ENCODE measurements at places on chromosomes 5 and 9. TPM values are rescaled to one million over a fixed set of nuclear protein-coding genes. Genes with fewer than 3 reads are reported as not detected.
A peak's percentile ranks its signal among the peaks of the same experiment; 100 is the strongest.

DNA sequence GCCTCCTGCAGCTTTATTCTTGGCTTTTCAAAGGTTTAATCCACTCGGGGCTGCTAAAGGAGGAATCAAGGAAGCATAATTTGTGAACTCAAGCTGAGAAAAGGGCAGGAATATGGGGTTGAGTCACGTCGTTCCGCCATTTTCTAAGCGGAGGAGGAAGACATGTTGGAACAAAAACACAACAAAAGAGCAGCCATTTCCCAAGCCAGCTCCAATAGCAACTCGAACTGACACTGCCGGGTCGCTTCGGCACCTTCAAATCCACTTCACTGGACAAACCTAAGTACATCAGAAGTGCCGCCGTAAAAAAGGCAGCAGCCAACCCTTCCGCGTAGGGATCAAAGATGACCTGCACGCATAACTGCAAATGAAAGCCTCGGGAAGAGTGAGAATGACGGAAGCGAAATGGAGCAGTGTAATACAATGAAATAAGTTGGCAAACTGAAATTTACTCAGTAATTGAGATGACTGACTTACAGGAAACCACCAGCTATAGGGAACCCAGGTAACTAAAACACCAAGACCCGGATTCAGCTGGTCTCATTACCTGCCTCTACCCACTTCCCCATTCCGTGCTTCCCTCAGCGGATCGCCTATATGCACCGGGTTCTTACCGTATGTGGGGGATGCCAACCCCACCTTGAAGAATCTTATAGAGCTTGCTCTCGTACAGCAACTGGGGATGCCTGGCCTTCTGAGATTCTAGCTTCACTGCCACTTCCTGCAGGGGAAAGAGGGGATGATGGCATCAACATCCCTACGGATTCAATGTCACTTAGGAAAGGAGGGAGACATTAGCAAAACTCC is 1.6 kb downstream of the CSNK1A1 start:
- no peaks in the 10 kb centered on the region for H3K27me3 ChIP-seq
- H3K36me3 ChIP-seq = peaks cover 25% of the 10 kb centered on the region
- peak; percentile 64 for DNase-seq

DNA sequence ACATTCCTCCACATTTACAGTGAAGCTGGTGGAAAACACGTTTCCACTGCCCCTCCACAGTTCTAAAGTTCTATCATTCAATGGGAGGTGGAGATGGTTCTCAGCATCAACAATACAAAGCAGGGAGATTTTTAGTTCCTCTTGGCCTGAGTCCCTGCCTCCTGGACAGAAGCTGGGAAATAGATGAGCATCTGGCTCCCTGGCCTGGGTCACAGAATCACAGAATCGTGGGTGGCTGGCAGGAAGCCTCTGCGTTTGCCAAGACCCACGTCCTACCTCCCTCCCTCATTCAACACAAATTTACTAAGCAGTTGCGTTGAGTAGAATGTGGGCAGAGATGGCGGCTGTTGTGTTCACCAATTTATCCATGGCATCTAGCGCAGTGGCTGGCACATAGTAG is 5.2 kb upstream of the PPARGC1B start:
- peaks cover 2% of the 10 kb centered on the region for H3K27me3 ChIP-seq
- peaks cover 2% of the 10 kb centered on the region for H3K4me1 ChIP-seq
- no peak overlapping the region for H3K27ac ChIP-seq
- no peak overlapping the region for H3K4me3 ChIP-seq
- DNase-seq = peak; percentile 36
- H3K36me3 ChIP-seq = no peaks in the 10 kb centered on the region

The PCDHB8 gene
- 0.80 TPM for total RNA-seq

The SLCO4C1 gene
- 0.98 TPM for total RNA-seq

The IFNB1 gene
- not detected for total RNA-seq

DNA sequence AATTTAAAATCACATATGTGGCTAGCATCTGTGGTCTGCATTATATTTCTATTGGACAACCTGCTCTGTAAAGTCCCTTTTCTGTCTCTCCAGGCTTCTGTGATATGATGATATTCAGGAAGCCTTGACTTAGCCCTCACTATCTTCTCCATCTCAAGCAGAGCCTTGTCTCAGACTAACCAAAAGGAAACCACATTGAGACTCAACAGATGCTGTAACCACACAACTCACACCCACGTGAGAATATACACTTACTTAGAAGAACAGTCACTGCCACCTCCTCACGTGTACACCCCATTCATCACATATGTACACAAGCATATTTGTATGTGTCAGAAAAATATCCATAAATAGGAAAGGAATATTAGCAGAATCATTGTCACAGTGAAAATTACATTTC is 33.6 kb downstream of the HTR4 start:
- DNase-seq = no peak
- no peaks in the 10 kb centered on the region for H3K4me1 ChIP-seq
- H3K27me3 ChIP-seq = no peaks in the 10 kb centered on the region
- no peak overlapping the region for H3K27ac ChIP-seq
- no peaks in the 10 kb centered on the region for H3K36me3 ChIP-seq
- H3K4me3 ChIP-seq = no peak overlapping the region

The ZCCHC7 gene
- total RNA-seq = 20.3 TPM

- H3K27ac ChIP-seq = no peak overlapping the region
- H3K4me1 ChIP-seq = no peaks in the 10 kb centered on the region
These were observed 97.3 kb downstream of the ELAVL2 start for GRCh38 chr9:23728736-23729135.

The TTC16 gene
- not detected for total RNA-seq

- H3K4me1 ChIP-seq = no peaks in the 10 kb centered on the region
- no peak overlapping the region for H3K27ac ChIP-seq
- H3K36me3 ChIP-seq = no peaks in the 10 kb centered on the region
- no peaks in the 10 kb centered on the region for H3K27me3 ChIP-seq
- DNase-seq = no peak
These were observed 328.0 kb downstream of the MSX2 start for GRCh38 chr5:175052351-175052750.

The APBA1 gene
- 7.8 TPM for total RNA-seq

DNA sequence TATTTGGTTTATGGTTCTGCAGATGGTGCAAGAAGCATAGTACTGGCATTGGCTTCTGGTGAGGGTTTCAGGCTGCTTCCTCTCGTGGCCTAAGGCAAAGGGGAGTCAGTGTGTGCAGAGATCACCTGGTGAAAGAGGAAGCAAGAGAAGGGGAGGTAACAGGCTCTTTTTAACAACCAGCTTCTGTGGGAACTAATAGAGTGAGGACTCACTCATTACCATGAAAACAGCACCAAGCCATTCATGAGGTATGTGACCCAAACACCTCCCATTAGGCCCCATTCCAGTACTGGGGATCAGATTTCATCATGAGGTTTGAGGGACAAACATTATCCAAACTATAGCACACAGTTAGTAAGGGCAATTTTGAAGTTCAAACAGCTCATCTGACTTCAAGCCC is 263.5 kb downstream of the TMEM38B start:
- no peaks in the 10 kb centered on the region for H3K27me3 ChIP-seq
- no peak for DNase-seq
- no peak overlapping the region for H3K27ac ChIP-seq

GRCh38 chr5:124512236-124512635 is 234.2 kb downstream of the ZNF608 start:
- no peak overlapping the region for H3K4me3 ChIP-seq
- H3K27ac ChIP-seq = no peak overlapping the region
- H3K36me3 ChIP-seq = no peaks in the 10 kb centered on the region
- no peaks in the 10 kb centered on the region for H3K4me1 ChIP-seq

- DNase-seq = no peak
These were observed 11.2 kb downstream of the CDHR2 start for GRCh38 chr5:176560364-176560763.

DNA sequence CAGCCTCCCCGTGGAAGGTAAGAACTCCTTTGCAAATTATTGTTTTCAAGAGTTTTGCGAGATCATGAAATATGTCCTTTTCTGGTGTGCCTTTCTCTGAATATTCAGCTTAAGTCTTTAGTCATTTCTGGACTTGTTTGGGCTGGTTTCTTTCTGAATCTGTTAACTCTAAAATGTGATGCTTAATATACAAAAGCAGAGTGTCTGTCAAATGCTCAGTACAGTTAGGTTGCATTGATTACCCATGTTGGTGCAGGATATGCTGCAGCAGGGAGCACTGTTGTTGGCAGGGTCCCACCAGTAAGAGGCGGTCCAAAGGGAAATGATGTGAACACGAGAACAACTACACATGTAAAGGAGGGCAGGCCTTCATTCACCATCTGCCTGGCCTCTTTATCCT is 47.7 kb downstream of the SPTAN1 start:
- no peaks in the 10 kb centered on the region for H3K4me1 ChIP-seq
- H3K4me3 ChIP-seq = no peak overlapping the region
- no peak overlapping the region for H3K27ac ChIP-seq
- H3K36me3 ChIP-seq = peaks cover 87% of the 10 kb centered on the region

The OR13F1 gene
- not detected for total RNA-seq

DNA sequence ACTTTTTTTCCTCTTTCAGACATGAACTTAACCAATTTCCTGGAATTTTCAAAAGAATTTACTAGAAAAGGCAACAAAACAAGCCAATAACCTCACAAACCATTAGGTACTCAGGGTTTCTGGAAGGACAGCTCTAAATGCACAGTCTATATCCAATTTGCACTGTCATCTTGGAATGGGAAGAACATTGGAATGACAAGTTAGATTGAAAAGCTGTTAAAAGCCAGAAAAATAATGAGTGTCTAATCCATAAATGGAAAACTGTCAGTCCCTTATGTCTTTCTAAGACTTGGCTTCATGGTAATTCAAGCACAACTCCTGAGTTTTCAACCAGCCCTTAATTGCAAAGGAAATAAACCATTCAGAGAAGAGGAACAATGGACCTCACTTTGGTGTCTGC is 105.8 kb upstream of the NTRK2 start:
- no peak overlapping the region for H3K4me3 ChIP-seq
- no peak for DNase-seq
- no peaks in the 10 kb centered on the region for H3K27me3 ChIP-seq
- no peak overlapping the region for H3K27ac ChIP-seq
- no peaks in the 10 kb centered on the region for H3K4me1 ChIP-seq
- no peaks in the 10 kb centered on the region for H3K36me3 ChIP-seq

The NEUROG1 gene
- total RNA-seq = not detected

DNA sequence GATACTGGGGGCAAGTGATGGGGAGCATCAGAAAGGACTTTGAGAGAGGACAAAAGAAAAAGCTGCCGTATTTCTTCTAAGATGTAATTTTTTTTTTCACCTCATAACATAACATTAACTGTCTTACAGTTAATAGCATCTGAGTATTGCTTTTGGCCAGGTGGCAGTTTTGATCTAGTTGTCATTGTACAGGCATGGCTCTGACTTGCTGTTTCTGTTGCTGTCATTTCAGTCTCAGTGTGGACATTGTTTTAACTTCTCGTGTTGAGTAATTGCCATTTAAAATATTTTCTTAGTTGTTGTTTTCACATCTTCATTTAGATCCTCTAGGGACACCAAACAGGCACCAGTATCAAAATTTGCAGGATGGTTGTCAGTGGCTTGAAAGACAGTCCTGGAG is 12.4 kb downstream of the SMAD5 start:
- DNase-seq = no peak
- peaks cover 2% of the 10 kb centered on the region for H3K36me3 ChIP-seq
- H3K27me3 ChIP-seq = no peaks in the 10 kb centered on the region
- no peaks in the 10 kb centered on the region for H3K4me1 ChIP-seq

GRCh38 chr5:125050926-125051325 is 304.5 kb upstream of the ZNF608 start:
- no peak overlapping the region for H3K27ac ChIP-seq
- no peaks in the 10 kb centered on the region for H3K27me3 ChIP-seq
- no peaks in the 10 kb centered on the region for H3K4me1 ChIP-seq

DNA sequence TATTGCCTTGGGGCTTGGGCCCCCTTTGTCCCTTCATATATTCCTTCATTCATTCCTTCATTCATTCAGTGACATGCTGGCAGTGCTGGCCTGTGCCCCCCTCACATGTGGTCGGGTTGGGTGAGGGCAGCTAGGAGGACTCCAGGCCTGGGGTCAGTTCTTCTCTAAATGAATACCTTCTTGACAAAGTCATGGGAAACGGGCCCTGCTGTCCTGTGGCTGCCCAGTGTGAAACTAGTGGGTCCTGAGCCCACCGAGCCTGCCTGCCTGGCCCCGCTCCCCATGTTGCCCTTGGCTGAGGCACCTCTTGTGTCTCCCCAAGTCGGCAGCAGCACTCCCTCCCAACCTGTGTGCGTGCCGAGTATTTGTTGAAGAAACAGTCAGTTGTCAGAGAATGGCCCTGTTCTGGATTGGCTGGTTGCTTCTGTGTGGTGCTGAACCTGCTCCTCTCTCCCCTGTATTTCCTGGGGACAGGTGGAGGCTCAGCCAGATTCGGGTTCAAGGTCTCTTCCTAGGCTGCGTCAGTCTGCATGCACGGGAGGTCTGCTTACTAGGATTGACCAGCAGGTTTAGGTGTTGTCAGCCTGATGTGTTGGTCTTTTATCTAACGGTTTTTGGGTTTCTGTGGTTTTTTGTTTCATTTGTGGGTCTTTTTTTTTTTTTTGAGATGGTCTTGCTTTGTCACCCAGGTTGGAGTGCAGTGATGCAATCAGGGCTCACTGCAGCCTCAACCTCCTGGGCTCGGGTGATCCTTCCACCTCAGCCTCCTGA is 3.0 kb upstream of the CEL start:
- no peaks in the 10 kb centered on the region for H3K27me3 ChIP-seq
- H3K4me1 ChIP-seq = peaks cover 60% of the 10 kb centered on the region
- H3K27ac ChIP-seq = no peak overlapping the region

- H3K36me3 ChIP-seq = no peaks in the 10 kb centered on the region
- no peak for DNase-seq
- H3K27ac ChIP-seq = no peak overlapping the region
- peaks cover 8% of the 10 kb centered on the region for H3K4me1 ChIP-seq
- peaks cover 42% of the 10 kb centered on the region for H3K27me3 ChIP-seq
These were observed 12.8 kb downstream of the COL23A1 start for GRCh38 chr5:178577376-178577839.

DNA sequence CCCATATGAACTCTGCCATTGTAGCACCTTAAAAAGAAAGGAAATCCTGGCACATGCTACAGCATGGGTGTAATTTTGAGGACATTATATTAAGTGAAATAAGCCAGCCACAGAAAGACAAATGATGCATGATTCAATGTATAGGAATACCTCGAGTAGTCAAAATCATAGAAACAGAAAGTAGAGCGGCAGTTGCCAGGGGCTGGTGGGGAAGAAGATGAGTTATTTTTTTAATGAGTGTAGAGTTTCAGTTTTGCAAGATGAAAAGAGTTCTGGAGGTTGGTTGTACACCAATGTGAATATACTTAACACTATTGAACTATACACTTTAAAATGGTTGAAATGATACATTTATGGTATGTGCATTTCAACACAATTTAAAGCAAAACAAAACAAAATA is 133.0 kb downstream of the ZDHHC21 start:
- no peak for DNase-seq
- no peaks in the 10 kb centered on the region for H3K36me3 ChIP-seq
- H3K27me3 ChIP-seq = no peaks in the 10 kb centered on the region

Measured in muscle of leg (tissue), 16 donors.